ENCODE measurements at places on chromosomes 7 and 10. TPM values are rescaled to one million over a fixed set of nuclear protein-coding genes. Genes with fewer than 3 reads are reported as not detected.

HTRA1 gene
- total RNA-seq = not detected

MSS51 gene
- total RNA-seq = 2.5 TPM

CYP2C18 gene
- 1.2 TPM for total RNA-seq

PLPP4 gene
- total RNA-seq = not detected

MEIG1 gene
- total RNA-seq = not detected

SPDYE2 gene
- total RNA-seq = not detected

SPAM1 gene
- total RNA-seq = not detected

DNA sequence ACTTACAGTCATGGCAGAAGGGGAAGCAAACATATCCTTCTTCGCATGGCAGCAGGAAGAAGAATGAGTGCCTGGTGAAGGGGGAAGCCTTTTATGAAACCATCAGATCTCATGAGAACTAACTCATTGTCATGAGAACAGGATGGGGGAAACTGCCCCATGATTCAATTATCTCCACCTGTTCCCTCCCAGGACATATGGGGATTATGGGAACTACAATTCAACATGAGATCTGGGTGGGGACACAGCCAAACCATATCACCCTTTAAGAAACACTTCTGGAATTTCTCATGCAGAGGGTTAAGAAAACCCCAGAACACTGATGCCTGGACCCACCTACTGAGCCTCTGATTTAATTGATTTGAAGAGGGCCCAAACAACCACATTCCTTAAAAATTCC lies 63.3 kb upstream of the DNAJB12 start:
- no peak overlapping the region for H3K27ac ChIP-seq
- no peak overlapping the region for H3K4me3 ChIP-seq
- peaks cover 13% of the 10 kb centered on the region for H3K36me3 ChIP-seq
- H3K4me1 ChIP-seq = no peaks in the 10 kb centered on the region
- H3K27me3 ChIP-seq = no peaks in the 10 kb centered on the region
- no peak for DNase-seq

- H3K36me3 ChIP-seq = no peaks in the 10 kb centered on the region
- DNase-seq = no peak
- H3K27ac ChIP-seq = no peak overlapping the region
- H3K4me3 ChIP-seq = no peak overlapping the region
- H3K27me3 ChIP-seq = peaks cover 1% of the 10 kb centered on the region
Measured at GRCh38 chr7:42272793-42273665, 36.0 kb upstream of the GLI3 start.

DNA sequence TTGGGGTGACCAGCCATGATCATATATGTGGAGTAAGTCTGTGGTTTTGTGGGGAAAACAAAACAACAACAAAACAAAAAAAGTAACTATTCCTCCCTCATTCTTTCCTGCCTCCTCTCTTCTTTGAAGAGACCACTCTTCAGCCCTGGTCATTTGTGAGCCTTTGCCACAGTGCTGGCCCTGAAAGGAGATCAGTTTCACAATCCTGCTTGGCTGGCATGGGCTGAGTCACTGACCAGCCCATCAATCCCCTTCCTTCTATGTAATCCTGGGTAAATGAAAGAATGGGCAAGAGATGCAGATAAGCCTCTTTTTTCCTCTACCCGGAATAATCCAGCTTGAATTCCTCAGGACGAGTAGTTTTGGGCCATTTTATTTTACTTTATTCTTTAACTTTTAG lies 13.6 kb downstream of the CSTF2T start:
- DNase-seq = peak; percentile 40
- no peak overlapping the region for H3K27ac ChIP-seq
- H3K4me1 ChIP-seq = no peaks in the 10 kb centered on the region
- no peaks in the 10 kb centered on the region for H3K36me3 ChIP-seq
- H3K27me3 ChIP-seq = peaks cover 7% of the 10 kb centered on the region

DNA sequence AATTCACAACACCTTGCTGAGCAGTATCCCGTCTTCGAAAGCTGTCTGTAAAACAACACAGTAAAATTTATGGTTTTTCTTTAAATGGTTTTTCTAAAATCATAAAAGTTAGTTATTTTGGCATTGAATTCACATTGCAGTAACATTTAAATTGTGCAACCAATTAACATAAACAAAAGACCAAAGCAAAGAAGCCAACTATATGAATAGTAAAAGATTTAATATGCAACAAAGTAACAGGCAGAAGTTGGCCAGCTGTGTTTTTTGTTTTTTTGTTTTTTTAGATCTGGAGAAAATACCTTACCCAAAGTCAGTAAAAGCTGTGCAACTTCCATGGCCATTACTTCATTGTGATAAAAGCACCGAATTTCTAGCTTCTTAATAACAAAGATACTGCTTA lies 11.3 kb downstream of the SRI start:
- peaks cover 7% of the 10 kb centered on the region for H3K4me1 ChIP-seq
- H3K27me3 ChIP-seq = no peaks in the 10 kb centered on the region
- no peak overlapping the region for H3K27ac ChIP-seq
- H3K36me3 ChIP-seq = peaks cover 67% of the 10 kb centered on the region
- H3K4me3 ChIP-seq = no peak overlapping the region

- no peaks in the 10 kb centered on the region for H3K4me1 ChIP-seq
- no peaks in the 10 kb centered on the region for H3K36me3 ChIP-seq
- no peak overlapping the region for H3K27ac ChIP-seq
- H3K27me3 ChIP-seq = no peaks in the 10 kb centered on the region
- DNase-seq = no peak
Measured at GRCh38 chr10:124573726-124574455, 112.3 kb downstream of the LHPP start.

DNA sequence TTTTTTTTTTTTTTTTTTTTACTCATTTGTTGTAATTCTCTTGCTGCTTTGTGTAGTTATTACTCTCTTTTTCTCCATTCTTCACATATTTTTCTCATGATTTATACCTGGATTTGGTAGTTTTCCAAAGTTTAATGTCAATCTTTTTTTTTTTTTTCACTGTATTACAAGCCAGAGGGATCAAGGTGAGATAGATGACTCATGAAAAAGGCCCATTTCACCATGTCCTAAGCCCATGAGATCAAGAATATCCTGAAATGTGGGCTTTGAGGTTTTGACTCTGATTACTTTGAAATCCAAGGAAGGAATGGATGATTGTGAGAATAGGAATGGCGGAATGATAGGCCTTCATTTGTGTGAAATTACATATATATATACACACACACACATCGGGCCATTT lies 31.1 kb downstream of the TAX1BP1 start:
- no peak for DNase-seq
- H3K27me3 ChIP-seq = no peaks in the 10 kb centered on the region
- no peaks in the 10 kb centered on the region for H3K4me1 ChIP-seq
- no peak overlapping the region for H3K4me3 ChIP-seq
- H3K27ac ChIP-seq = no peak overlapping the region
- peaks cover 29% of the 10 kb centered on the region for H3K36me3 ChIP-seq

- no peaks in the 10 kb centered on the region for H3K36me3 ChIP-seq
- no peak overlapping the region for H3K4me3 ChIP-seq
- no peak overlapping the region for H3K27ac ChIP-seq
- H3K4me1 ChIP-seq = no peaks in the 10 kb centered on the region
- DNase-seq = no peak
Measured at GRCh38 chr7:11742496-11742895, 89.5 kb downstream of the THSD7A start.

DNA sequence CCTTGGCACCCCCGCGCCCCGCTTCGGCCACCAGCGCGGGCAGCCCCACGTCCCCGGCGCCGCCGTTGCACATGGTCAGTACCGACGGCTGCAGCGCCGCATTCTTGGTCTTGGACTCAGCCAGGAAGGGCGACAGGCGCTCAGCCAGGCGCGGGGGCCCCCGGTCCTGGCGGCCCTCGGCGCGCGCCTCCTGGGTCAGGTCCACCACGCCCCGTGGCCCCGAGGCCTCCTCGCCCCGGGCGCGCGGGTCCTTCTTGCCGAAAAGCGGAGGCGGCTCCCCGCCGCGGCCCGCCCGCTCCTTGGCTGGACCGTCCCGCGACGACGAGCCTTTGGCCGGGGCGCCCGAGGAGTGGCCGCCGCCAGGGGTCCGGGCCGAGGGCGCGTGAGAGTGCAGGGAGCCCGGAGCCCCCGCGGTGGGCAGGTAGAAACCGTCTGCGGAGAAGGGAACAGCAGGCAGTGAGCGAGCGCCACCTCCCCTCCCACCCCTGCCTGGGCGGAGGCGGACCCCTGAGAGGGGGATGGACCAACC lies 34.7 kb downstream of the TNRC18 start:
- no peaks in the 10 kb centered on the region for H3K27me3 ChIP-seq
- H3K36me3 ChIP-seq = peaks cover 42% of the 10 kb centered on the region

DNA sequence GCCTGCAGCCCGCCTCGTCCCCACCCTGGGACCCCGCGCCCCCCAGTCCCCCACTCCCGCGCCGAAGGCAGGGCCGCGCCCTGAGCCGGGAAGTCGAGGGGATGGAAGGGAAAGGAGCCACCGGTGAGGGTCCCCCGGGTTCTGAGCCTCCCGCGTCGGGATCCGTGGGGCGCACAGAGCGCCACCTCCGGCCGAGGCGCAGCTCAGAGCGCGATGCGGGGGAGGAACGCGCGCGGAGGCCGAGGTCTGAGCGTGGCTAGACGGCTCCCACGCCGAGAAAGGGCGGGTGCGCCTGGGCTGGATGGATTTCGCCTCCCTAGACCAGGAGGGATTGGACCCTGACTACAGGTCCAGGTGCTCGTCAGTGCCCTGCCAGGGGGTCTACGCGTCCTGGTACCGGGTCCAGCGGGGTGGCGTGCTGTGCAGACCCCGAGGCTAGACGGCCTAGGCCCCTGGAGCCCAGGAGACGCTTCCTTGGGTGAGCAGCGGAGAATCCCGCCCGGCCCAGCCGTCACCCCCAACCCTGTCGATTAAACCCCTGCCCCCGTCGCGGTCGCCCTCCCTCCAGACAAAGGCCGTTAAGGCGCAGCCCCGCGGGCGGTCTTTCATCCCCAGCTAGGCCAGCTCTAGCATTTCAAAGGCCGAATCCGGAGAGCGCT lies 986 bp upstream of the PDGFA start:
- peaks cover 11% of the 10 kb centered on the region for H3K4me1 ChIP-seq
- DNase-seq = no peak
- H3K4me3 ChIP-seq = peak overlapping the region; percentile 61
- H3K36me3 ChIP-seq = no peaks in the 10 kb centered on the region

GRCh38 chr10:119341459-119342301 lies 134.3 kb downstream of the GRK5 start:
- H3K27ac ChIP-seq = peak overlapping the region; percentile 38
- DNase-seq = peak; percentile 76
- H3K4me1 ChIP-seq = peaks cover 26% of the 10 kb centered on the region
- no peak overlapping the region for H3K4me3 ChIP-seq

DNA sequence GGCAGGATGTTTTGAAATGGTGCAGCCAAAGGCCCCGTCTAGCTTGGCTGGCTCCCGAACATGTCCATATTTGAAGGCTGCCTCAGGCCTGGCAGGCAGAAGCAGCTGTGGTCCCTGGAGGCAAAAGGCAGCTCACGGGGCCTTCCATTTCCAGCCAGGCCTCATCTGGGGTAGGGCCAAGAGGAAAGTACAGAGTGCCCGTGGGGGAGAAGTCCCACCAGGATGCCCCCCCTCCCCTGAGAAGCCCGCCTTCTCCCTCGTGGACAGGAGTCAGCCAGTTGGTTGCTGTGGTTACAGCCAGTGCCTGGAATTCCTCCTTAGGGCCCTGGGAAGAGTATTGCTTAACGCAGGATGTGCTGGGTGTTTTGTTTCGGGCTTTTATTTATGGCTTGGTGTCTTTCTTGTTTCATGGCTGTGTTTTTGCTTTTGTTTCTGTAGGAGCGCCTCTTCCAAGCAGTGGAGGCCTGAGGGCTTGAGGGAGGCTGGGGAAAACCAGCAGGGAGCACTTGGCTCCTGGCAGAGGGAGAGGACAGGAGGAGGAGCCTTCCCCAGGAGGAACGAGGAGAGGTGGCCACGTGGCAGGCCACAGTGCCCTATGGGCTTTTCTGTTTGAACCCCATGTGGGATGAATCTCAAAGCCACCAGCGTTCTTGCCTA lies 45.4 kb downstream of the CHST3 start:
- H3K27me3 ChIP-seq = no peaks in the 10 kb centered on the region
- no peak for DNase-seq
- no peak overlapping the region for H3K4me3 ChIP-seq
- H3K4me1 ChIP-seq = no peaks in the 10 kb centered on the region
- no peaks in the 10 kb centered on the region for H3K36me3 ChIP-seq
- H3K27ac ChIP-seq = no peak overlapping the region

GRCh38 chr7:36366005-36366717 lies 23.5 kb upstream of the ANLN start:
- no peaks in the 10 kb centered on the region for H3K36me3 ChIP-seq
- H3K4me3 ChIP-seq = peak overlapping the region; percentile 91
